NCI-H2081 treated with DMSO at 0.1 percent for 48 hours (cell line): ENCODE measurements at places on chromosomes 6 and 20.

GRCh38 chr6:22765015-22765414 is 195.6 kb downstream of the HDGFL1 start:
- no peak for DNase-seq

DNA sequence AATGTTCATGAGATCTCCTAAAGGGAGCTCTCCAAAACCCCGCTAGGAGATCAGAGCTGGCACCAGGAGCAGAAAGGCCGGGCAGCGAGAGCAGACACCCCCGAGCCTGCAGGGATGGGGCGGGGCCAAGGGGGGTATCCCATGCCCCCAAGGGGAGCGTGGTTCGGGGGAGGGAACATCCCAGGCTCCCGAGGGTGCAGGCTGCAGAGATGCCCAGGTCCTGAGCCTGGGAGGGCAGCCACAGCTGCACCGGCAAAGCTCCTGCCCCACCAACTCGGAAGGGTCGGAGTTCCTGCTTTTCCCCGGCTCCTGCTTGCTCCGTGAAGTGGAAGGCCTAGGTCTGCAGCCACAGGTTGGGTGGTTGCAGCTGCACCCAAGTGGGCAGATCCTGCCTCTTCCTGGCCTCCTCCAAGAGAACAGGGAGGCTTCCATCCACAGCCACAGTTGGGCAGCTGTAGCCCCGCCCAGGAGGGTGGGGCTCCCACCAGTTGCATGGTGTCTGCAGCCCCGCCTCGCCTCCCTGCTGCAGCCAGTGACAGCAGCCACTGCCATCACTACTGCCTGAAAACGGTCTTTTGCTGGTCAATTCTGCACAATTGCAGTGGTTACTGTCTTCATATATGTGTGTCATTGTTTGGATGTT is 13.4 kb upstream of the GMNN start:
- DNase-seq: no peak

DNA sequence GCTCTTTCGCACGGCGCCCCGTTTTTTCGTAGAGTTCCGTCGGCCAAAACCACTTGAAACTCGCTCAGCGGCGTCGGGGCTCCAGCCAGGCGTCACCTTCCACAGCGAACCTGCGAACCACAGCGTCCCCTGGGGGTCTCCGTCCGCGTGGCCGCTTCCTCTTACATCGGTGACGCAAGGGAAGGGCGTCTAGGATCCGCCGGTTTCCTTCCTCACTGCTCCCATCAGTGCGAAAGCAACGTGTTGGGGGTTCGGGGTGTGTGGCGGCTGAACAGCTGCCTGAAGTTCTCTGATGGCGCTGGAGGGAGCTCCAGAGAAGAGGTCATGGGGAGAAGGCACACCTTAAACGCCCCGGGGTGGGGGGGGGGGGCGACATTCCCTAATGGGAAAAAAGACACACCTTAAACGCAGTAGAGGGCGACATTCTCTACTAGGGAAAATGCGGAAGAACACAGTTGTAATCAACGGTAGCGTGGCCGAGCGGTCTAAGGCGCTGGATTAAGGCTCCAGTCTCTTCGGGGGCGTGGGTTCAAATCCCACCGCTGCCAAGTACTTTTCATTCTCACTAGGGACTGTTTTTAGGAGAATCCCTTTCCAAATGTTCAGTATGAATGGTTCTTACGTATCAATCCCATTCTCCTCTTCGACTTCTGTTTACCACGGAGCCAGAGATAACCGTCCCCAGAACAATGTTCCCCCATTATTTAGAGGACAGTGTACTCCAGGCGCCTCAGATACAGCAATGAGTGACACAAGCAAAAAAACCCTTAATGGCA is 16.4 kb downstream of the ZNF311 start:
- no peak for DNase-seq

DNA sequence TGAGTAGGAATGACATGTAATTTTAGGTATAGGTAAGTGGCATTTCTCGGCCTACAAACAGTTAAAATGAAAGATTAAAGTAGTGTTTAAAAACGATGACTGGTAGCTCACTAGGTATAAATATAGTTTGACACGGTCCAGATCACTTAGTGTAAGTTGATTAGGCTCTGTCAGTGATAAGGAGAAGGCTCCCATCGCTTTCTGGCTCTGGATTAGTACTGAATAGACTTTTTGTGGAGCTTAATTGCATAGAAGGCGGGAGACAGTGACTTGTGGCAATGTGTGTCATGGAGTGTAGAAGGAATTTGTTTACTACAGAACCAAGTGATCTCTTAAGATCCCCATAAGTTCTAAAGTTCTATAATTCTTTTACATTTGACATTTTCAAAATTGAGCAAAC is 6.7 kb downstream of the PYGB start:
- no peak for DNase-seq

- no peak for DNase-seq
Observed at GRCh38 chr20:36792422-36792821, 18.9 kb upstream of the DSN1 start.

DNA sequence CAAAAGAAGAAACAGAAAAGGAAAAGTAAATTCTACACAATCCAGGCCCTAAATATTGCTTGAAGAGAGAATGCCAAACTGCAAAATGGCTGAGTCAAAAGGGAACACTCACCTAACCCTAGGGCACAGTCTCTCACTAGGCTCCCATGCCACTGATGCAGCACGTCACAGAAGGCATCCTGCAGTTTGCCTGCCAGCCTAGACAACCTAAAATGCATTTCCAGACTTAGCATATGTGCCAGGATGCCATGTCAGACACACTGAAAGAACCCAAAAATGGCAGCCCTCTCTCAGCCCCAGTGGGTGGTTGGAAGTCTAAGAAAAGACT is 10.6 kb upstream of the SIRPD start:
- DNase-seq: no peak

DNA sequence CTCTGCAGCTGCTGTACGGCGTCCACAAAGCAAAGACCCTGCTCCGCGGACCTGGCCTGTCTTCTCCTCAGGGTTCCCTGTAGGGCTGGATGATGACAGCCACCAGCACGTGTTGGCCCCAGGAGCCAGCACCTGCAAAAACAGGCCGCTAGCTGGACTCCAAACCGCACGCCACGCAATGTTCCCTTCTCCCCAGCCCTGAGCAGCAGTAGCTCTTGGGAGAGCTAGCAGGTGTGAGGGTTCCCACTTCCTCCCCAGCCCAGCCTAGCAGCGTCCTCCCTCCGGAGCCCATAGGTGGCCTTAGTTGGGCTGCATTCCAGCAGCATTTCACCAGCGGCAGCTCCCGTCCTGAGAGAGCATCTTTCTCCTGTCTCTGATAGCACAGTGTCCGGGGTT is 42.3 kb downstream of the DACT2 start:
- DNase-seq: no peak

DNA sequence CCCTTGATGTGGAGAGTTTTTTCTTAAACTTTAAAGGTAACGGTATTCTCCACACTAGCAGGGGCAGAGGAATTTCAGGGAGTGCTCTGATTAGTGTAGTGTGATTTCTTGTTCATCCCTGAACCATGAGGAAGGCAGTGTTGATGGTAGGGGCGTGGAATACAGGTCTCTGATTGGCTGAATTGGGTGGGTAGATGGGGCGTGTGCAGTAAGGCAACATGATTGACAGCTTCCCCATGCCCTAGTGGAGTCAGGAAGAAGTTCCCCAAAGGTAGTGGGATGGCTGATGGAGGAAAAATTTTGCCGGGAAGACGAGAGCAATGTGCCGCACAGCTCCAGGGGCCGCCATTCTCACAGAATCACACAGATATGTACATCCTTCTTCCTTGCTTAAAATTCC is 97.4 kb upstream of the SALL4 start:
- DNase-seq: no peak

GRCh38 chr6:45605971-45606370 is 228.2 kb upstream of the SUPT3H start:
- no peak for DNase-seq

- no peak for DNase-seq
Observed at GRCh38 chr20:10453241-10453640, 18.1 kb downstream of the SLX4IP start.

GRCh38 chr6:84618046-84618752 is 146.2 kb downstream of the TBX18 start:
- no peak for DNase-seq

DNA sequence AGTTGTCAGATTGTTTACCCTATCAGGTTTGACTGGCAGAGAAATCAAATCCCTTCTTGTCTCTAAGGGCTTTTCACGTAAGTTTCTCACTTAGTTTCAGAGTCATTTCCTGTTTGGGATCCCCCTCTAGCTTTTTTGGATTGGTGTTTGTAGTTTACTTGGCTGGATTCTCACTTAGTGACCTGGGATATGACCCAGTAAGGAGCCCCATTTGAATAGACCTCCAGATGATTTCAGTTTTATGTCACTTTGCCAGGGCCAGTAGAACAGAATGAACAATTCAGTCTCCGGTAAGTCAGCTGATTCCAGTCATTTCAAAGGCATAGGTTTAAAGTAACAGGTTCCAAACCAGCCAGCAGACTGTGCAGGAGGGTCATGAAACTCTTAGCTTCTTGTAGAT is 8.2 kb downstream of the FAM135A start:
- DNase-seq: no peak

GRCh38 chr6:152218887-152219286 is 411.4 kb downstream of the ESR1 start:
- no peak for DNase-seq

GRCh38 chr6:157905590-157906342 is 75.9 kb upstream of the SYNJ2 start:
- no peak for DNase-seq

- DNase-seq: no peak
Observed at GRCh38 chr6:106379951-106380350, 19.4 kb downstream of the CRYBG1 start.

GRCh38 chr20:57579898-57580447 is 19.1 kb downstream of the PCK1 start:
- DNase-seq: no peak

DNA sequence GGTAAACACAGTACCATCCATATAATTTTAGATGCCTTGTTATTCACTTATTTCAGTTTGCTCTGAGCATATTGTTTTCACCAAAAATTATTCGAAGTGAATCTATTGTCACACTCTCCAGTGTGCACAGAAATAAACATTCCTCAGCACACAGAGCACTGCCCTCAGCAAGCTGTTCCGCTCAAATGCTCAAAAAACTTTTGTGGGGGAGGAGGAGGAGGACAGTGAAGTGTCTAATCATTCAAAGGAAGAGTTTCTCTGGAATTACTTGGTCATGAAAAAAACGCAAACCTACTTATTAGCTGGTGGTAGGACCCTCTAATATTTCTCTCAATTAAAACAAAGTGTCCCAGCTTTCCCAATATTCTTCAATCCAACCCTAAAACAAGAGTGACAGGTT is 88.3 kb downstream of the DTNBP1 start:
- DNase-seq: no peak

- DNase-seq: no peak
Observed at GRCh38 chr6:10526156-10526555, 5.0 kb downstream of the GCNT2 start.

GRCh38 chr20:48686238-48687116 is 141.3 kb downstream of the PREX1 start:
- no peak for DNase-seq

- DNase-seq: no peak
Observed at GRCh38 chr6:167031082-167031709, 32.0 kb downstream of the CEP43 start.

DNA sequence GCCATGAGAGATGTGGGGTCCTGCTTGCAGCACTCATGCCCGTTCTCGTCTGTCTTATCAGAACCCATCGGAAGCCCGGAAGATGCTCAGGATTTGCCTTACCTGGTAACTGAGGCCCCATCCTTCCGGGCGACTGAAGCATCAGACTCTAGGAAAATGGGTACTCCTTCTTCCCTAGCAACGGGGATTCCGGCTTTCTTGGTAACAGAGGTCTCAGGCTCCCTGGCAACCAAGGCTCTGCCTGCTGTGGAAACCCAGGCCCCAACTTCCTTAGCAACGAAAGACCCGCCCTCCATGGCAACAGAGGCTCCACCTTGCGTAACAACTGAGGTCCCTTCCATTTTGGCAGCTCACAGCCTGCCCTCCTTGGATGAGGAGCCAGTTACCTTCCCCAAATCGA is 8.3 kb downstream of the PI16 start:
- no peak for DNase-seq

- no peak for DNase-seq
Observed at GRCh38 chr20:23449421-23449820, 3.3 kb downstream of the CST11 start.

DNA sequence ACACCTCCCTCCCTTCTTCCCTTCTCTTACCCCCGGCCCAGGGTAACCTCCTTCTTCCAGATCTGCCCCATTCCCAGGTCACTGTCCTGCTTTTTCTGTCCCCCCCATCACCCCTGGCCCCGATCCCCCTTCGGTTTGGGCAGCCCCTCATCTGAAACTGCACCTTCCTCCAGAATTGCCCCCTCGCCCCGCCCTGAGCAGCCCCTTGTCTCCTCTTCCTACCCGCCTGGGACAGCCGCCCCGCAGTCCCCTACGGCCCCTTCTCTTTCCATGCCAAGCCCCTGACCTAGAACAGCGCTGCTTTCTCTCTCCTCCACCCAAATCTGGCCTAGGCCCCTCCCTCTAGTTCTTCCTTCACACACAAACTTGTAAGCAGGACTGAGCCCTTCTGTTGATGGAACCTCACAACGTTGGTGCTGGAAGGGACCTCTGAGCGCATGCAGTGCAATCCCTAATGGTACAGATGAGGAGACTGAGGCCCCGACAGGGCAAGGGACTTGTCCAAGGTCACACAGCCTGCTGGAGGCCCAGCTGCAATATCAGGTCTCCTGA is 630 bp downstream of the PPP2R5D start:
- DNase-seq: no peak

- DNase-seq: no peak
Observed at GRCh38 chr6:148370176-148370575, 27.5 kb downstream of the SASH1 start.

DNA sequence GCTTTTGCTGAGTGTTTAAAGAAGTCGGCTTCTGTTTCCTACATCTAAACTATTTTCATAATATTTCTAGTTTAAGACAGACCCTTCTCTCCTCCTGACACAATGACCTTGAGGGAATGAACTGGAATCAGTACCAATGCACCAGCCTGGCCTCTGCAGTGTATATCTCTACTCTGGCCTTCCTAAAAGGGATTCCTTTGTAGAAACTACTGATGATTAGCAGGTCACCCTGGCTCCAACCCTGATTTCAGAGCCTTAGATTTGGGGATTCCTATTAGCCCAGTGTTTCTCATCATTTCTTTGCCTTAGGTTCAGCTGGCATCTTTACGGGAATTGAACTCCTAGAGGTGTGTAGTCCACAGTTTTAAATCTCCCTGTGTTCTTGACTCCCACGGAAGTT is 75.4 kb downstream of the ADGRB3 start:
- DNase-seq: no peak

DNA sequence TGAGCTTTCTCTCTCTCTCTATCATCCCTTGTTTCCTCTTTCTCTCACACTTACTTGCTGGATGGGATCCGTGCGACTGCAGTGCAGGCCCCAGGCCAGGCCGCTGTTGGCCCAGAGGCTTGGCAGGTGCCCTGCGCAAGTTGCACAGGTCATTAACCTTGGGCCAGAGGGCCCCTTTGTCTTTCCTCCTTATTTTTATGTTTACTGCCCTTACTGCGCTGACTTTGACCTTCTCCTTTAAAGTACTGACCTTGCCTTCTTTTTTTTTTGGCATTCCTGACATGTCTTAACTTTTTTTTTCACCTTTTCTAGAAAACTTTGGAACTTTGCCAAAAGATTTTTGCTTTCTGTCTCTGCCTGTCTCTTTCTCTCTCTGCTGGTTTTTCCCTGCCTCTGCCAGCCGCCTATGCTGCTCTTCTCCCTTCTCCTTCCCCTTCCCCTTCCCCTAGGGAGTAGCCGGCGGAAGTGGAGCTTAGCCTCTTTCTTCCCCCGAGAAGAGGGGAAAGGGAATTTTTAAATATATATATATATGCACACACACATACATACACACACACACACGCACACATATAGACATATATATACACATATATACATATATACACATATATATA is 59.6 kb upstream of the CDH4 start:
- DNase-seq: no peak

GRCh38 chr6:167154291-167154690 is 3.5 kb downstream of the GPR31 start:
- no peak for DNase-seq
